ENCODE measurements at places on chromosomes 1 and 21.

- no peak for DNase-seq
Measured at GRCh38 chr1:233112186-233113008, 162.0 kb downstream of the NTPCR start.

- DNase-seq, result no peak
Measured at GRCh38 chr1:220281159-220281574, 8.9 kb upstream of the RAB3GAP2 start.

GRCh38 chr1:55468142-55468795, 253.1 kb upstream of the USP24 start:
- DNase-seq, result no peak

- DNase-seq, result no peak
Measured at GRCh38 chr1:57142169-57142568, 176.4 kb upstream of the C8B start.

GRCh38 chr1:21117597-21118001, 59.1 kb downstream of the EIF4G3 start:
- DNase-seq, result no peak

DNA sequence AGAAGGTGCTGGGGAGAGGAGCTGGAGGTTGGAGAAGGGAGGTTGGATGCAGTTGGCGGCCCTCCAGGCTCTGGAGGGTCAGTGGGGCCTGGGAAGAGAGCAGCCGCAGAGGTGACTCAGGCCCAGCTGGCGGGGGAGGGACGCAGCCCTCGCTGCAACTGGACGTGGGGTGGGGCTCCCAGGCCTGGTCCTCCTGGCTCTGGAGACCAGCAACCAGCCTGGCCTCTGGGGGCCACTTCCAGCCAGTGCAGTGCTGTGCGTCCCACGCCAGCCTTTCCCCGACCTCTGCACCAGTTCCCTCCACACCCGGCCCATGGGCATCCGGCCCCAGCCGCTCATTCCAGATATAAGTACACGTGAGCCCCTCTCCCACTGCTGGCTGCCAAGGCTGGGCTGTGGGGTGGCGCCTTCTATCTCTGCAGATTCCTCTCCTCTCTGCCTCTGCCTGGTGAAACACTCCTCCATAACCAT, 38.0 kb upstream of the COL18A1 start:
- DNase-seq, result no peak

GRCh38 chr1:54105736-54106269, 47.0 kb downstream of the CDCP2 start:
- no peak for DNase-seq

- no peak for DNase-seq
Measured at GRCh38 chr1:224744521-224744920, 128.4 kb downstream of the CNIH3 start.

DNA sequence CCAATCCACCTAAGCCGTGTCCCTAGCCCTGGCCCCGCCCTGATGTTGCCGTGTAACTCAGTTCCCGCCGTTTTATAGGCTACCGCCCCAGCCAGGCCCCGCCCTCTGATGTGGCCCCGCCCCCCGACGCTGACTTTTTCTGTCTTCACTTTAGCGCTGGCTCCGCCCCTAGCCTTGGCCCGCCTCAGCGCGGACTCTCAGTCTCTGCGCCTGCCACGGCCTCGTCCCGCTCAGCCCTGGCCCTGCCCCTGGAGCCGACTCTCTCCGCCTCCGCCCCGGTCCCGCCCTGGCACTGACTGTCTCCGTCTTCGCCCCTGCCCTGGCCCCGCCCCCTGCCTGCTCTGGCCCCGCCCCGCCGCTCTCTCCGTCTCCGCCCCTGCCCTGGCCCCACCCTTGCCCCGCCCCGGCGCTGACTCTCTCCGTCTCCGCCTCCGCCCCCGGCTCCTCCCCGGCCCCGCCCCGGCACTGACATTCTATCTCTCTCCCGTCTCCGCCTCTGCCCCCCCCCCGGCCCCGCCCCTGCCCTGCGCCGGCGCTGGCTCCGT, 5.2 kb downstream of the MATN1 start:
- DNase-seq, result peak; percentile 100

GRCh38 chr1:20150969-20151368, 11.8 kb downstream of the PLA2G2F start:
- no peak for DNase-seq

DNA sequence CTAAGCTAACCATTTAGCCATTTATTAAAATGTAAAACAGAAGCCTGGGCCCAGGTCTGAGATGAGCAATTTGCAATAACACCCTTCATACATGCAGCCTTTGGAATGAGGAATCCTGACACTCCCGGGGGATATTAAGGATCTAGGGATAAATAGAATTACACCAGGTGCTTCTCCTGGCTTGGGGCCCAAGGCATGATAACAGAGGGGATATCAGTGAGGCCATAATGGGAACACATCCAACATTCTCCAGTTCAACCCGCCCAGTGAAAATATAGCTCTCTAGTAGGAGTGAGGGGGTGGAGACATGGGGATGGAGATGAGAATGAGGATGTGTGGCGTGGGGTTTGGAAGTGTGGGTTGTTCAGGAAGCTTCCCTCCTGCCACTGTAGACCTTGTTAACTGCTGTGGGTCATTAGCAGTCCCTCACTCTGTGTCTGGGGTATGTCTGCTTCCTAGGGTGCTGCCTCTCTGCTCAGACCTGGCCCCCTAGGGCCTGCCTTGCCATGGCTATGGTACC, 57.9 kb upstream of the KANK4 start:
- DNase-seq, result no peak

DNA sequence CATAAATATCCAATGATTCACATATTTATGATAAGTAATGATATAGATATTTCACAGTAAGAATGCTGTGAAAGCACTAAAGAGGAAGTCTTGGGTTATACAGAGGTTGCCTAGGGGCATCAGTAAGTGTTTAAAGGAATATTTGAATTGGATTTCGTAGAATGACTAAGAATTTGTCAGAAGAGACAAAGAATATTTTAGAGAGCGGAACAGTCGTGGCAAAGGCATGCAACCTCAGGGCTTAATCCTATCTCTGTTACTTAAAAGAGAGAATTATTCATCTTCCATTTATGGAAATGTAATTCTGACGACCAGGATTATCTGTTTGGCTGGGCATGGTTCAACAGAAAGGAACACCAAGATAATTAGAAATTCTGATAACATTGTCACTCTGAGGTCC, 171.9 kb upstream of the NR5A2 start:
- DNase-seq, result no peak

GRCh38 chr1:244106837-244107493, 55.9 kb downstream of the ZBTB18 start:
- no peak for DNase-seq

GRCh38 chr1:2415801-2416208, 3.4 kb upstream of the PEX10 start:
- peak; percentile 41 for DNase-seq

DNA sequence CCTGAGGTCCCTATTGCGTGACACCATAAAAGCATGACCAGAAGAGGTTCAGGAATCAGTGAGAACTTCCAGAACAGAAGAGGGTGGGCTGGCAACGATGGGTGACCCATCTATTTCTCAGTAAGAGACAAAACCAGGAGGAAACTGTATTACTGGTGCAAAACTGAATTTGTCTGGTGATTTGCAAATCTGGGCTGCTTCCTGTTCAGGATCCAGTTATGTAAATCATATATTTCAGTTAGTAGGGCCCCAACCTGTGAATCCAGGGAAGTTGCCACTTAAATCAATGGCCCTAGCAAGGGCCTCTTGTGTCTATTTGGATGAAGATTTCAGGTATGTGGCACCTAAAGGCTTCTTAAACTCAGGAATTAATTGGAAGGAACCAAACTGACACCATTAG, 23.1 kb upstream of the SMAP2 start:
- DNase-seq, result no peak

- no peak for DNase-seq
Measured at GRCh38 chr1:64246294-64246917, 43.0 kb downstream of the UBE2U start.

DNA sequence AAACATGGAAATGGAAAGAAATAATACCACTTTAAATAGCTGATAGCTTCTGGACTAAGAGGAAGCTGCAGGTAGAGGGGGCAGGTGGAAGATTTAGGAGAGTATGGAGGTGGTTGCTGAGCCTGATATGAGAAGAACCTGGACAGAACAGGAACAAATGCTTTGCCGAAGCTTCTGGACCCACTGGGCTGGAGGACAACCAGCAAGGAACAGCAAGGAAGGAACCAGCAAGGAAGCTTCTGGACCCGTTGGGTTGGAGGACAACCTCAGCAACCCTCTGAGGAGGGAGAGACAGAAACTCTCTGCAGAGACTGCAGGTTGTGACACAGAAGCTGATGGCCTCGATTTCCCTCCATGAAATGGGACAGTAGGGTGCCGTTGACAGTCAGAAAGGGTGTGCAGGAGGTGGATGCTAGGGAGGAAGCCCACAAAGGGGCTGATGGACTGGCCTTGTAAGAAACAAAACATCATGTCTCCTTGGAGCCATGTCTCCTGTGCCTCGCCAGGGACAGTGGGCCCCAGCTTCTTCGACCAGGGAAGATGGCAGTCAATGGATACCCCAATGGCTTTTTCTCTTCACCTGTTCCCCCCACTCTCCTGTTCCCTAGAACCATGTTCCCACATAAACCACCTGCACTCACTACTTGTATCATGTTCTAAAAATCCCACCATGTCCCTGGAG, 8.3 kb upstream of the WNT3A start:
- no peak for DNase-seq

DNA sequence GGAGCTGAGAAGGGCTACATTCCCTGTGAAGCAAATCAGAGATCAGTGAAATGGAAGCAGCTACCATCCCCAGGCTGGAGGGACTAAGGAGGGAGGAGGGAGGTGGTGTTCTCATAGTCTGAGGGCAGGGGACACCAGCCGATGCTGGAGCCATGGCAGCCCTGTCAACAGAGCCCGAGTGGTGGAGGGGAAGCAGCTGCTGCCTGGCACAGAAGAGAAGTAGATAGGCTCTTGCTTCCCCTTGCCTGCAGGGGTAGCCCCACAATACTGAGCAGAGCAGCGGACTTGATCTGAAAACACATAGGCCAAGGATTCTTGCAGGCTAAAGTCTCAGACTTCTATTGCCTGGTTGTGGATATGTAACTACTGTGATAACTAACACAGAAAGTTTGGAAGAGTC, 255.1 kb downstream of the FGGY start:
- no peak for DNase-seq

DNA sequence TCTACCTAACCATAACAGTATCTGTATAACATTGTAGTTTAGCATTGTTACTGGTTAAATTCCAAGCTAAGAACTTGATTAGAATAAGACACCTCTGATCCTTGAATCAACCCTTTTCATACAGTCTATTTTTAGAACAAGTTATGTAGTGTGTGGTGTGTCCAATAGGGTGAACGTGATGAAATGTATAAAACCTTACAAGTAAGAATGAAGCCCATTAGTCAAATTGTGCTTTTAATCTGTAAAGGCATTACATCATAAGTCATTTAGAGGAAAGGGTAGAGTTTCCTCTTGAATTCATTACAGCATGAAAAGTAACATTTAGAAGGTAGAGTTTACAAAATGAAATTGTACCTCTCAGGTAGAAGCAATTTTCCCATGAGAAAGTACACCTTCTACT, 479.2 kb downstream of the LTN1 start:
- no peak for DNase-seq

- DNase-seq, result no peak
Measured at GRCh38 chr1:226708967-226709396, 30.1 kb downstream of the ITPKB start.

DNA sequence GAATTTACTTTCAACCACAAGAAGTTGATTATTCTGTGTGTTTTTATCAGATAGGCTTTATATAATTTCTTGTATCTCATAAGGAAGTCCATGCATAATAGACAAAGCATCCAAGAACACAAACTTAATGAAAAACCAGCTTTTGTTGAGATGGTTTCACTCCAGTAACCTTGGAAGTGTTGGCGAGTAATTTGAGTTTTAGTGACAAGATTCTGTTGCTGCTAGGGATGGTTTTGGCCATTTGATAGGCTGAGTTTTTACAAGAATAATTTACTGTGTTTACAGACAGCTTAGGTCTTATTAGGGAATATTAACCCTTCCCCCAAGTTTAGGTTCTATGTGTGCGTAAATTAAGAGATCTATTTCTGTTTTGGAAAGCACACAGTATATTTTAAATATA, 513.6 kb downstream of the USP25 start:
- no peak for DNase-seq

DNA sequence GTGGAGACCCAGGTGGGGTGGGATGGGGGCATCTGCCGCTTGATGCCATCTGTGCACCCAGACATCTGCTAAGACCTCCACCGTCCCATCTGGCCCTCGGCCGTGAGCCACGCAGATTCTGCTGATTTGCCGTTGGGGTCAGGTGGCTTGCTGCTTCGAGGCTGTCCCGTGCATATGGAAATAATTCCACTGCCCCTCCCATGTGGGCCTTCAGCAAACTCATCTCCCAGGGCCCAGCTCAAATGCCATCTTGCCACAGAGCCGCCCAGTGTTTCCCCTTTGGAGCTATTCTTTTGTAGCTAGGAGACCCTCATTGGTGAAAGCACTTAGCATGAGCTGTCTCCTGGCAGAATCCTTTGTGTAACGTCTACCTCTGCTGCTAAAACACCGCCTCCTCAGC, 99.8 kb downstream of the KAZN start:
- no peak for DNase-seq

GRCh38 chr1:221697923-221698425, 43.9 kb downstream of the DUSP10 start:
- no peak for DNase-seq

DNA sequence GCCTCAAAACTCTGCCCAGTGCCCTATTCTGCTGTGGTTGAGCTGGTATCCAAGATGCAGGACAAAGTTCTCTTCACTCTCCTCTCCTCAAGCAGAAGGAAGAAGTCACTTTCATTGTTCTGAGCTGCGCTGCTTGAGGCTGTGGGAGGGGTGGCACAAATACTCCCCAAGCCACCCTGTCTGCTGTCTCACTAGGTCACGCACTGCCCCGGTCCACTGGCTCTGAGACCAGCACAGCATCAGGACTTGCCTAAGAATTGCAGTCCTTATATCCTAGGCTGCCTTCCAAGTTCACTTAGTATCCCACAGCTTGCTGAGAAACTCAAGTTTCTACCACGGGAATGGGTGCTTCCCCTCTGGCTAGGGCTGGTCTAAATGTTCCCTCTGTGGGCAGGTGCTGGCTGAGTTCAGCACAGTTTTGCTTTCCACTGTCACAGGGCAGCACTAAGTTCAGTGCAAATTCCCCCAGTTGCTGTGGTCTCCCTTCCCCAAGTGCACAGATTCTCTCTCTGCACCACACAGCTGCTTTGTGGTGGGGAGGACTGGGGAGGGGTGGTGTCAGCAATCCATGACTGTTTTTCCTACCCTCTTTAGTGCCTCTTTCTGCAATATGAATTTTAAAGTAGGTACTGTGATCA, 32.4 kb downstream of the SLC9C2 start:
- DNase-seq, result no peak
